Activated T-helper 1 cell treated with Interleukin-2 at 50 U/mL for 16 hours (primary cell): ENCODE measurements at places on chromosomes 12 and 14.

GRCh38 chr14:57957441-57957840 lies 91.5 kb upstream of the SLC35F4 start:
- no peak for DNase-seq

- peak; percentile 75 for DNase-seq
These were observed 8.3 kb downstream of the PLD4 start for GRCh38 chr14:104932676-104933631.

GRCh38 chr14:75493592-75494087 lies 28.6 kb upstream of the BATF start:
- DNase-seq, result no peak

DNA sequence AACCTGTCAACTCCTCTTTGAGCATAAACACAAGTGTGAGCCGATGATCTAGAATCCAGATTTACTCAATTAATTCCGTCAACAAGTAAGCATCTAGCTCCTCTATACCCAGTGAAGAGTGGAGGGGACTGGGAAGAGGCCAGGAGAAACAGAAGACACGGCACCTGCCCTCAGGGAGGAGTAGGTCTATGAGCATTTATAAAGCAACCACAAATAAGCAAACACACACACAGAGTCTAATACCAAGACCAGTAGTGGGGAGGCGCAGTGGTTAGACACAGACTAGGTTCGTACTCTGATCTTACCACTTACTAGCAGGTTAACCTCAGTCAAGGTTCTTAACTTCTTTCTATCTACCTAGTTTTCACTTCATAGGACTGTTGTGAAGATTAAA lies 5.9 kb upstream of the FOXN3 start:
- DNase-seq, result no peak

DNA sequence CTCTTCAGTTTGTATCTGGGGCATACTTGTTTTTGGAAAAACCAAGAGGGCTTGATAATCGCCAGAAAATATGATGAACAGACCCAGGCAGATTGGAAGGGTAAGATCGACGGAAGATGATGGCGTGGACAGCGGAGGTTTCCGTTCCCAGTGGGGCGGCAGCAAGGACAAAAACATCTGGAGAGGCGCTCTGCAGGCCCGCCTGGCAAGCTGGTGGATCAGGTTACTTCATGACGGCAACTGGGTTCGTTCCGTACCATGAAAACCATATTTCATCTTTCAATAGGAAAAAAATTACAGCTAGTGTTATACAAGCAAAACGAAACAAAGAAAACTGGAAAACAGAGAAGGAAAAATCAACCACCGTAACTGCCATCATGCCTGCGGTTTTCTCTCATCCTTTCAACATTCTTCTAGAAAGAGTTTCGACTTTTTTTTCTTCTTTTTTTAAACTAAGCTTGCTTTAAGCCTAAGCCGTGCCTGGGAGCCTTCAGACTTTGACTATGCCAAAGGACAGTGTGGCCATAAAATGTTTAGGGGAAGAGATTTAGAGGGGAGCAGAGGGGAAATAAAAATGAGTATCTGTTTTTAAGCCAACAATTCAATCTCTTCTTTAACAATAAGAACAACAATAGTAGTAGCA lies 210.5 kb downstream of the FOXN3 start:
- DNase-seq, result no peak

DNA sequence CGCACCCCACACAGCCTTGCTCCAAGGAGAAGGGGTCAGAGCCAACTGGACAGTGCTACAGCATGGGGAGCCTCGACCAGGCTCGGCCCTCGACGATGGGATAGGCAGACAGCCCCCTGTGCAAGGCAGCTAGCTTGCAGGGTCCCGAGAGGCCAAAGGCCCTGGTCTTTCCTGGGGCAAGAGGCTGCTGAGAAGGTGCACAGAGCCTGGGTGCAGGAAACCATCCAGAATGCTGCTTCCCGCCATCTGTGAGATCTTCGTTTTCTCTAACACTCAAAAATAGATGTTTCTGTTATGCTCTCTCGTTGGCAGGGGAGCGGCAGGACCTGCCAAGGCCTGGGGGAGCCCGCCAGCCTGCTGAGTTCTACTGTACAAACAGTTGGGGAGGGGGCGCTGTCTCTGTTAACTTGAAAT lies 168.0 kb upstream of the RTL1 start:
- DNase-seq, result no peak

- no peak for DNase-seq
These were observed 132.3 kb downstream of the KSR2 start for GRCh38 chr12:117836476-117836875.
